GM19239 (cell line): ENCODE measurements at places on chromosomes 4 and X.

- no peak for DNase-seq
Measured at GRCh38 chr4:144204431-144204830, 63.9 kb upstream of the GYPA start.

- DNase-seq = no peak
Measured at GRCh38 chr4:117545039-117545438, 459.7 kb upstream of the TRAM1L1 start.

DNA sequence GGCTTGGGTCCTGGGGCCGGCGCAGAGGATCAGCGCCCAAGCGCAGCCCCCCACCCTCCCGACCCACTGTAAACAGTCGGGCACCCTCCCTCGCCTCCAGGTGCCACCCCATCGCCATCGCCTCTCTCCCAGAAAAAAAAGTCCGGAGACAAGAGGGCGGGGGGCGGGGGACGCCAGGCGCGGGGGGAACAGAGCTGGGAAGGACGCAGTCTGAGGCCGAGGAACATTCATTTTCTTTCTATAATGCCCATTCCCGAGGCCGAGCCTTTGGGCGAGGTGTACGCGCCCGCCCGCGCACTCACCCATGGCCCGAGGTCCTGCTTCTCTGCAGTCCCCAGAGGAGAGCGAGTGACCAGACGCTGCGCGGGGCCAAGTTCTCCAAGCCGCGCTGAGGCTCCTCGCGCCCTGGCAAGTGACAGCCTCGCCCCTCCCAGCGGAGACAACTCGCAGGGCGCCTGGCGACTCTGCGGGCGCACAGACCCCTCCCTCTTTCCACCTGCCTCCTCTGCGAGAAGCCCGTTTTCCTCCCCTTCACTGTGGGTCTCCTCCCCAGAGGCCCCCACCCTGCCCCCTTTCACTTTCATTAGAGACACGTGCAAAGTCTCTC, 63.5 kb upstream of the WDR17 start:
- no peak for DNase-seq

GRCh38 chrX:12234534-12235329, 96.5 kb downstream of the FRMPD4 start:
- DNase-seq = no peak

GRCh38 chr4:148469938-148470337, 27.7 kb upstream of the NR3C2 start:
- DNase-seq = no peak

DNA sequence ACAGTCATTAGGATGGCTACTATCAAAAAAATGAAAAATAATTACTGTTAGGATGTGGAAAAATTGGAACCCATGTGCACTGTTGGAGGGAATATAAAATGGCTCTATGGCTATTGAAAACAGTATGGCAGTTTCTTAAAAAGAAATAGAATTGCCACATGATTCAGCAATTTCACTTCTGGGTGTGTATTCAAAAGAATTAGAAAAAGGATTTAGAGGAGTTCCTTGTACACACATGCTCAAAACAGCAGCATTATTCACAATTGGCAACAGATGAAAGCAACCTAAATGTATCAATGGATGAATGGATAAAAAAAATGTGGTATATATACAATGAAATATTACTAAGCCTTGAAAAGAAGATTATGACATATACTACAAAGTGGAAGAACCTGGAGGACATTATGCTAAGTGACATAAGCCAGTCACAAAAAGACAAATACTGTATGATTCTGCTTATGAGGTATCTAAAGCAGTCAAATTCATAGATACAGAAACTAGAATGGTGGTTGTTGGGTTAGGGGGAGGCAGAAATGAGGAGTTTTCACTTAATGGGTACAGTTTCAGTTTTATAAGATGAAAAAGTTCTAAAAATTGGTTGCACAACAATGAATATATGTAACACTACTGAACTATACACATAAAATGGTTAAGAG, 123.2 kb downstream of the ELOVL6 start:
- DNase-seq = no peak

- no peak for DNase-seq
Measured at GRCh38 chr4:107922486-107923473, 8.6 kb upstream of the CYP2U1 start.

DNA sequence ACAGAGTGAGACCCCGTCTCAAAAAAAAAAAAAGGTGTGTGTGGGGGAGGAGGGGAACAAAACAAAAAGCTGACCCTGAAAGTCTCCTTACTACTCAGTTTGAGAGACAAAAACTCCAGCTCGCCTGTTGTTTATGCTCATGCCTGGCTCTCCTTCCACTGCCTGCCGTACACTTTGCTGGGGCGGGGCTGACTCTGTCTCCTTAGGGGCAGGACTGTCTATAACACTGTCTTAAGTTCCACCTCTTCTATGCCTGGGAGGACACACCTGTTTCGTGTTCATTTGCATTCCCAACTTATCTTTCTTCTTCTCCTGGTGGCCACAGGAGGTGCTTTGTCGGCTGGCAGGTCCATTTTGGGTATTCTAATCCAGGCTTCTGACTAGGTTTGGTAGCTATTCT, 81.4 kb downstream of the MTNR1A start:
- no peak for DNase-seq

GRCh38 chr4:5710961-5711478, at the start of gene EVC:
EVC (plus strand) TSS chr4:5711201; CDS start chr4:5711381, 180 bp downstream.
- no peak for DNase-seq

- DNase-seq = no peak
Measured at GRCh38 chrX:151153086-151153485, 23.3 kb upstream of the GPR50 start.

DNA sequence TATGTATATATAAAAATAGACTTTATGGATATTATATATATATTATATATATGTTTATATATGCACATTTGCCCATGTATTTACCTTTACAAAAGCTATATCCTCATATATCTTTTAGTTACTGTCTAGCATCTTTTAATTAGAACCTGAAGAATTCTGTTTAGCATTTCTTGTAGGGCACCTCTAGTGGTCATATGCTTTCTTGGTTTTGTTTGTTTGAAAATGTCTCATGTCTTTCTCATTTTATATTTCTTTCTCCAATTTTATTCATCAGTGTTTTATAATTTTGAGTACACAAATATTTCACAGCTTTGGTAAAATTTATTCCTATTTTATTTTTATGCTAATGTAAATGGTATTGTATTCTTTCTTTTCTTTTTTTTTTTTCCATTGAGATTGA, 70.3 kb upstream of the SPIN4 start:
- no peak for DNase-seq

DNA sequence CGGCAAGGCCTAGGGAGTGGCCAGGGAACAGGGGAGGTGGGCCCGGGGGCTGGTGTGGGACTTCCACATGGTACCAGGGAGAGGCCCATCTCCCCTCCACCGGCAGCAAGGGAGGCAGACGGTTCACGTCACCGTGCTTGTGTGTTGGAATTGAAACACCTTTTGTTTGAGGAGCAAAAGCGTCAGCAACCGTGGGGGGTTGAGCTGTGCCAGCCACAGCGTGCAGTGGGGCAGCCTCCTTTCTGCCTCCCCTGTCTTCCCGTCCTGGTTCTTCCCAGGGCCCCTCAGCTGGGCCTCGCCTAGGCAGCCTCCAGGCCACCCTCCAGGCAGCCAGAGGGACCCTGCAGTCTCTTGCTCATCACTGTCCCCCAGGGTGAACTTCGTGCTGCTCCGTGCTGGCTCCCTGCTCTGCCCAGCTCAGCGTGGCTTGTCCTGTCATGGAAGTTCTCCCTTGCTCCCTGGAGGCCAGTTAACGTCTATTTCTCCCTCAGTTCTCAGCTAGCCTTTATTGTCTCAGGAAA, 32.1 kb upstream of the HGFAC start:
- no peak for DNase-seq
